Stimulated activated CD8-positive, alpha-beta memory T cell treated with anti-CD3 and anti-CD28 coated beads, Interleukin-15, amount 100 ng/mL, for 48 hours (primary cell): ENCODE measurements at places on chromosomes 2 and 18.

GRCh38 chr2:176078541-176079284 lies 5.0 kb downstream of the EVX2 start:
- no peak for DNase-seq

DNA sequence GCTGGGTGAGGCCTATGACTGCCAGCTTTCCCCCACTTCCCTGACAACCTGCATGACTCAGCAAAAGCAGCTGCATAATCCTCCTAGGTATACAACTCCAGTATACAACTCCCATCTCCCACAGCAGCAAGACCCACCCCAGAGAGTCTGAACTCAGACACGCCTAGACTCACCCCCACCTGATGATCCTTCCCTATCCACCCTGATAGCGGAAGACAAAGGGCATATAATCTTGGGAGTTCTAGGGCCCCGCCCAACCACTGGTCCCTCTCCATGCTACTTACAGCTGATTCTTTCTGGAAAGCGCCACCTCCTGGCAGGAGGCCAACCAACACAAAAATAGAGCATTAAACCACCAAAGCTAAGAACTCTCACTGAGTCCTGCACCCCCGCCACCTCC lies 296.5 kb downstream of the DCC start:
- DNase-seq: no peak

DNA sequence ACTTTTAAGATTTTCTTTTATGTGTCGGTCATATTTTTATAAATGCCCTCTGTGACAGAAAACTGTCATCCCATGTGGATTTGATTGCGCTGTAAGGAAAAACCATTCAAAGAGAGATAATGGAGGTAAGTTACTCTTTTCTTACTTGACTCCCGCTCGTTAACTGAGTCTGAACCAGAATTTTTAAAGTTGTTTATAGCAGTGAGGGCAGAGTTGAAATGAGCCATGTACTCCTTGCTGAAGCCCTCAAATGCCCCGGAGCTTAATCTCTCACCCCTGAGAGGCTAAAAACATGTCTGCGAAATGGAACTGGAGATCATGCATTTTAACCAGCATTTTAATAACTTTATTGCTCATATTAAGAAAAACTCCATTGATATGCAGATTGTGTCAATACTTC lies 320.0 kb upstream of the SOX11 start:
- DNase-seq: no peak

- no peak for DNase-seq
These were observed 11.1 kb downstream of the ONECUT2 start for GRCh38 chr18:57446322-57446721.
